Right hindlimb (tissue), 1 donor: ENCODE measurements at places on chromosomes 7 and 10.

DNA sequence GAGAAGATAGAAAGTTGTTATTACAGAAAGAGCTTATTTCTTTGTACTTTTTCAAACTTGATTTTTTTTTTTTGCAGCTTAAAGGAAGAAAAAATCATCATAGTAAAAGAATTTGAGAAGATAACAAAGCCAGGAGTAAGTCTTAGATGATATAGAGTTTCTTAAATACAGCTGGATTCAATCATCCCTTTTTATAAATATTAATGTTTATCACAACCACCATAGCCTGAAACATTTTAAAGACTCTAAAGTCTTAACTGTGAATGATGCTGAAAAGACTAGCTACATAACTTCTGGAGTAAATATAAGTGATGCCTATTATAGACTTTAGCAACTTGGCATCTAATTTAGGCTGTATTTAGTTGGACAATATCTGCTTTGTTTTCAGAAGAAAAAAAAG is 54.8 kb upstream of the FGL2 start:
- no peak for DNase-seq

- no peak for DNase-seq
Measured at GRCh38 chr10:5291501-5292195, 73.1 kb upstream of the UCN3 start.

GRCh38 chr10:57262892-57263291 is 901.8 kb upstream of the ZWINT start:
- DNase-seq, result no peak

GRCh38 chr7:79452495-79453265 is 787 bp downstream of the MAGI2 start:
- no peak for DNase-seq

- DNase-seq, result no peak
Measured at GRCh38 chr10:64096941-64097340, 575.7 kb downstream of the REEP3 start.

- no peak for DNase-seq
Measured at GRCh38 chr10:72763201-72763600, 71.3 kb downstream of the MCU start.

DNA sequence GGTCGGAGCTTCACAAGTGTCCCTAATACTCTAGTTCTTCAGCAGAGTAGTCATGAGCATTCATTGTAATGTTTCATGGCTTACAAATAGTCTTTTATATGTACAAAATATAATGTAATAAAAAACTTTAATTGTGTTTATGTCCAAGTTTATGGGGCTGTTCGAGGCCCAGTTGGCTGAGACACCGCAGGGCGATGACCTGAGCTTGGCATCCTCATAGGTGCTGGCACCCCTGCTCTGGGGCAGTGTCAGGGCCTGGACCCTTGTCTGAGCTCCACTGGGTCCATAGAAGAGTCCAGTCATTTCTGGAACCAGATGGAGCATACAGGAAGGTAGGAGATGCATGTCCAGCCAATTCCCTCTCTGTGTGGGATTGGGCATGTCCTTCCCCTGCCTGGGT is 12.9 kb upstream of the ZMIZ1 start:
- DNase-seq, result peak; percentile 4

DNA sequence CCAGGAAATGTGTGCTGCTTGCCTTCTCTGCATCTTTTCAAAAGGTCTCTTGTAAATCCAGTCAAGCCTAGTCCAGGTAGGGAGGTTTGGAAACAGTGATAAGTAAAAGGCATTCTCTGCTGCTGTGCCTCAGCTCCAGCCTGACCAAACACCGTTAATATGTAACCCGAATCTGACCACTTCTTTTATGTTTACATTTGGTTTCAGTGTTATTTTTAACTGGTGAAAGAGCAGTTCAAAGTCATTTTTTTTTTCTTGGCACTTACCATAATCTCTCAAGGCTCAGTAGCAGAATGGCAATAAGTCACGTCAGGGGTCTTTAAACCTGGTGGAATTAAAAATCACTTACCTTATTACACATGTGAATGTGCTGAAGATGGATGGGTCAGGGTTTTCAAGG is 216.8 kb downstream of the PTEN start:
- DNase-seq, result no peak

- DNase-seq, result no peak
Measured at GRCh38 chr10:1074052-1074747, 18.0 kb downstream of the WDR37 start.

DNA sequence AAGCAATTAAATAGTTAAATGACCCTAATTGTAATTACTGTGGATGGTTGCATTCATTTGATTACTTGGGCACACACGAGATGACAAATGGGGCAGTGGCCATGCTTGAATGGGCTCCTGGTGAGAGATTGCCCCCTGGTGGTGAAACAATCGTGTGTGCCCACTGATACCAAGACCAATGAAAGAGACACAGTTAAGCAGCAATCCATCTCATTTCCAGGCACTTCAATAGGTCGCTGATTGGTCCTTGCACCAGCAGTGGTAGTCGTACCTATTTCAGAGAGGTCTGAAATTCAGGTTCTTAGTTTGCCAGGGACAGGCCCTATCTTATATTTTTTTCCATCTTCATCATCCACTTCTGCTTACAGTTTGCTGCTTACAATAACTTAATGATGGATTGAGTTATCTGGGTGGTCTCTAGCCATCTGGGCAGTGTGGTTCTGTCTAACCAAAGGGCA is 8.3 kb downstream of the PCBD1 start:
- peak; percentile 82 for DNase-seq

- DNase-seq, result no peak
Measured at GRCh38 chr7:30327813-30328212, 43.4 kb downstream of the ZNRF2 start.

- no peak for DNase-seq
Measured at GRCh38 chr10:4359003-4359402, 467.0 kb upstream of the AKR1E2 start.

GRCh38 chr7:57772126-57772924 is 322.3 kb downstream of the ZNF716 start:
- no peak for DNase-seq

DNA sequence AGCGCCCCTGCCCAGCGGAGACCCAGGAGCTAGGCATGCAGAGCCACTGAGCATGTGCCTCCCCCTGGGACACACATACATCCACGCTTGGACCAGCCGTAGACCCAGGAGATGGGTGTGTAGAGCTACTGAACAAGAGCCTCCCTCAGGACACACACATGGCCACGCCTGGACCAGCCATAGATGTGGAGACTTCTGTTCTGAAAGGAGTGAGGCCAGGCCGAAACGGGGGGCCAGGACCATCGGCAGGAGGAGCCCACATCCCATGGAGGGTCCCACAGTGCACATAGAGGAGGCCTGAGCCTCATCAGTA is 340.4 kb downstream of the TCERG1L start:
- no peak for DNase-seq

DNA sequence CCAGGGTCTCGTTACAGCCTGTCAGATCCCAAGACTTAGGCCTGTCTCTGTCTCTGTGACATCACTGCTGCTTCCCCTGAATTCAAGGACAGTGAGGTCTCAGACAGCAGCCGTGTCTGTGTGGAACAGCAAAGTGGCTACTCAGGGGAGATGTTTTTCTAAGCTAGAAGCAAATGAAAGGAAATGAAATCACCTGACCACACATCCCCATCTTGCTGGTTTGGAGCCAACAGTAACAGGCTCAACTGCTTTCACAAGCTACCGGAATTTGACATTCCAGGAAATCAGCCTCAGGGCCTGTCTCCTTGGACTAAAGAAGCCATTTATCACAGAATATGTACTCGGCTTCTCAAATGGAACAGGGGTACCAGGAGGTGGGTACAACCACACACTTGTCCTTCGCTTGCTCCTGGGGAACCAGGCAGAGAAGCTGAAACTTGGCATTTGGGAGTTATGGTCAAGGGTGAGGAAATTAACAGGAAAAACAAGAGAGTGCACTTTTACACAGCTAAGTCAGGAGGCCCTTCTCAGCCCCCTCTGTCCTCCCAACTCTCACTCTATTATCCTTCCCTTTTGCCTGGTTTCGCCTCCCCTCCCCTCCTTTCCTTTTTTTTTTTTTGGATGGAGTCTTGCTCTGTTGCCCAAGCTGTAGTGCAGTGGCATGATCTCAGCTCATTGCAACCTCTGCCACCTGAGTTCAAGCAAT is 73.2 kb downstream of the SPDYE5 start:
- peak; percentile 58 for DNase-seq

DNA sequence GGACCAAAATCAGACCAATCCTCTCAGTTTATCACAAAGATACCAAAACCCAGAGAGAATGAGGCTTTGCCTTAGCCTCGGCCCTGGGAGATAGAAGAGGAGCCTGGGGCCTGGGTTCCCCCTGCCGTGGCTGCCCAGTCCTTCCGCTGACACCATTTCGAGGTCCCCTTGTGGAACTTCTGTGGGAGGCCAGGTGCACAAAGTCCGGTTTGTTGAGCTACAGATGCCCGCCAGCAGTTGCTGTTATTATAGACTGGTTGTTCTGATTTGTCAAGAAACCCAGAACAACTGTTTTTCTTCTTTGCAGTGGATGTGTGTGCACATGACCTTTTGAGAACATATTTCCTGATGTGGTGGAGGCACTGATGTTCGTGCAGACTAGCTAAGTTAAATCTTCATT is 47.6 kb downstream of the CUX1 start:
- DNase-seq, result no peak

- DNase-seq, result peak; percentile 61
Measured at GRCh38 chr10:129078346-129078745, 388.7 kb upstream of the MGMT start.

DNA sequence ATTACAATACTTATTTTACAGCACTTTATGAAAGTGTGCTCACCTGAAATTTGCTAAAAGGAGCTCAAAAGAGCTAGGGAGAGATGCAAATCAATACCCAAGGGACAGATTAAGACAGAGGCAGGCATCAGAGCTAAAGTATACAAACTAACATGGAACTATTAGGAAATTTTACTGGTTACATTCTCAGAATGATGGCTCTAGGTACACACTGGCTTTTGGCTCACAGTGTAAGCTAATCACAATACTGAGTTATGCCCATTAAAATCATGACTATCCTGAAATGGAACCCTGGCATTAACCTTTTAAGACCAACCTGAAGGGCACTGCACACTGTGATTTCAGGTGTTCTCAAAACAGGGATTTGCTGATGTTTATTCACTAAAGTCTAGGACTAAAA is 98.1 kb downstream of the NT5C2 start:
- DNase-seq, result no peak

- DNase-seq, result no peak
Measured at GRCh38 chr7:44583146-44583865, 1.3 kb upstream of the TMED4 start.

DNA sequence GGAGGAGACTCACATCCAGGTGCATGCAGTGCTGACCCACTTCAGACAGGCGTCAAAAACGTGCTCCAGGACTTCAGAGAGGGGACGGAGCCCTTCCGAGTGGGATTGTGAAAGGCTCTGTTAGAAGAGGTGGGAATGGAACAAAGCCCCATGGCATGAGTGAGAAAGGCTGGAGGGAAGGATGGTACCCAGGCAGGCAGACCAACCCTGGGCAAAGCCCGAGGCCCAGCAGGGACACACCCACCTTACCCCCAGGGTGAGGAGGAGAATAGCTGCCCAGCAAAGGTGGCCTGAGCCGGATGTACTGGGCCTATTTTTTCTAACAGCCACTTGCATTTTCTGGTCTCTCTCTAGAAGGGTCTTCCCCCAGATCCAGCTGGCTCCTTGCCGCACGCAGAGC is 14.8 kb downstream of the CHAT start:
- DNase-seq, result no peak

DNA sequence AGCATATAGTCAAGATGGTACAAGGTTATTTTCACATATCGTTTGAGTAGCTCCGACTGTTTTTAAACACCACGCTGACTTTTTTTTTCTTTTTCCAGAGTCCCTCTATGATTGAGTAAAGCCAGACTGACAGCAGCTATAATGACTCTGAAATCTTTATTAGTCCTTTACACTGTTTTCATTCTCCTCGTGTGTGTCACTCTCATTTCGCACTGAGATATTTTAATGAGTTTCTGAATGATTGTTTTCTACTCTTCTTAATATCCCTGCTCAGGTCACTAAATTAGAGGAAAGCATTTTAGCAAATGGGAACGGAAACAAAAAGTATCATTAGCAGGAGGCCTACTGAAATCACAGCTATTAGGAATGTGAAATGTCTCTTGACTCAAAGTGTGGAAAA is 162.3 kb upstream of the MTPN start:
- no peak for DNase-seq

DNA sequence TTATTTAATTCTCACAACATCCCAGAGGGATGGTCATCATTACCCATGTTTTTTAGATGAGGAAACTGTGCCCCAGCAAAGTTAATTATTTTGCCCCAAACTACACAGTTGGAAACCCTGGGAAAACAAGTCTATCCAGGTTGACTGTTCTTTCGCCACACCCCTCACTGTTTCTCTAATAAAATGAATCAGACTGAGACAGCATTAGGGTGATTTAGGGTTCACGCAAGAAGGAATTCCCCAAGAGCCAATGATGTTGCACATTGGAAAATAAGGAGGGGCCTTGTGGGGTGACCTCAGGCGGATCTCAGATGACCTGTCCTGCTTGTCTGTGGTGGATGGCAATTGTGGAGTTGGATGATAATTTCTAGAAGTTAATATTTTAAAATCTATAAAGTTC is 135.7 kb upstream of the TBX20 start:
- DNase-seq, result no peak

- no peak for DNase-seq
Measured at GRCh38 chr10:8063935-8064334, 9.4 kb downstream of the GATA3 start.

- DNase-seq, result peak; percentile 28
Measured at GRCh38 chr7:1534330-1535099, 4.0 kb downstream of the MAFK start.

GRCh38 chr10:25226775-25227682 is 52.2 kb downstream of the GPR158 start:
- DNase-seq, result peak; percentile 23

GRCh38 chr7:39091145-39091544 is 113.4 kb downstream of the POU6F2 start:
- DNase-seq, result no peak

GRCh38 chr7:156654511-156655234 is 14.1 kb downstream of the RNF32 start:
- DNase-seq, result no peak

- DNase-seq, result no peak
Measured at GRCh38 chr7:41316410-41316809, 386.5 kb downstream of the INHBA start.

GRCh38 chr7:130263130-130263529 is 3.5 kb upstream of the CPA2 start:
- no peak for DNase-seq

- DNase-seq, result no peak
Measured at GRCh38 chr10:4262870-4263600, 478.0 kb upstream of the KLF6 start.

DNA sequence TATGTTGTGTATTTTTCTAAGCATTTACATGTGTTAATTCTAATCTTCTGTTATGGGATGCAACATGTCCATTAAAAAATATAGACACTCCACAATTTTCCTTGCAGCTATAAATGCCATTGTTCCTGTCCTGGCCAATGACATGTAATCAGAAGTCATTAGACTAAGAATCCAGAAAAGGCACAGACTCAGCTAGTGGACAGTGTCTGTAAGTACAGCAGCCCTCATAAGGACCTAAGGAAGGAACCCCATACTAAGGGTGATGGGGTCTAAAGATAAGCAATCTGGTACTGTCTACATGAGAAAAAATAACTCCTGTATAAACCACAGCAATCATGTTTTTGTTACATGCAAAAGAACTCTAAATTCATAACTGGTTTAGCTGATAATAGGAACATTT is 115.9 kb downstream of the GPR85 start:
- no peak for DNase-seq
